ENCODE measurements at places on chromosomes 6 and 20.
A peak's percentile ranks its signal among the peaks of the same experiment; 100 is the strongest.

DNA sequence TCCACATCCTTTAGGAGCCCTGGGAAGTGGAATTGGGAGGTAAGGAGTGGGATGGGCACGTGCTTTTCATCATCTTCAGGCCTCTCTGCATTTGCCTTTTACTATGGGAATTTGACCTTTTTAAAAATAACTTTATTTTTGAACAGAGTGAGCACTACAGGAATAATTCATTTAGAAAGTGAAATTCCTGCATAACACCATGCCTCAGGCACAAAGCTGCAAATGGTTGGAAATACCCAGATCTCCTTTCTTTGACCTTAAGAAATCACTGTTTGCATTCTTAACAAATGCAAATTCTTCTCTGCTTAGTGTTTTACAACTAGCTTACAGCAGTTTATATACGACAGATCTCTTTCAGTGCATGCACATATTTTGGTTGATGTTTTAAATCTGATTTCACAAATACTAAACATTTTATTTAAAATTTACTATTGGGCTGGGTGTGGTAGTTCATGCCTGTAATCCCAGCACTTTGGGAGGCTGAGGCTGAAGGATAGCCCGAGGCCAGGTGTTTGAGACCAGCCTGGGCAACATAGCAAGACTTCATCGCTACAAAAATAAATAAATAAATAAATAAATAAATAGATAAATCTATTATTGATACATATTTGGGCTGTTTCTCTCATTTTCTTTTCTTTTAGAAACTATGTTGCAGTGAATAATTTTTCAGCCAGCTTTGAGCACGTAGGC, 24.5 kb downstream of the CST8 start:
- H3K27ac ChIP-seq: peak overlapping the region; percentile 22
- H3K36me3 ChIP-seq: peaks cover 20% of the 10 kb centered on the region
- peaks cover 48% of the 10 kb centered on the region for H3K4me1 ChIP-seq
- H3K27me3 ChIP-seq: peaks cover 17% of the 10 kb centered on the region
- no peak for DNase-seq

DNA sequence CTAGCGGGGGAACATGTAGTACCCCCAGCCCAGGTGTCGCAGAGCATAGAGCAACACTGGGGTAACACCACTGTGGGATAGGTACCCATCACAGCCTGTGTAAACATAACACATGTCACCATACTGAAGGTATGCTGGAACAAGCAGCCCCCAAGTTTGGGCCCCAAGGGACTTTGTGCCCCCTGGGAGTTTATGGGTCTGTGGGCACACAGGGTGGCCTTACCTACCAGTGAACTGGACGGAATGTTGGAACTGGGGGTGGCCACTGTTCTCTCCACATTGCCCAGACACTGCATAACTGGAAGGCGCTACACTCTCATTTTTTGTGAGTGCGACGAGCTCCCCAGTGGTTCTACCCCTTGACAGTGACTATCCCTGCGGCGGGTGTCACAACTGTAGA, 28.5 kb downstream of the HDDC2 start:
- H3K27ac ChIP-seq: no peak overlapping the region
- no peaks in the 10 kb centered on the region for H3K4me1 ChIP-seq
- H3K36me3 ChIP-seq: peaks cover 18% of the 10 kb centered on the region
- no peak overlapping the region for H3K4me3 ChIP-seq

DNA sequence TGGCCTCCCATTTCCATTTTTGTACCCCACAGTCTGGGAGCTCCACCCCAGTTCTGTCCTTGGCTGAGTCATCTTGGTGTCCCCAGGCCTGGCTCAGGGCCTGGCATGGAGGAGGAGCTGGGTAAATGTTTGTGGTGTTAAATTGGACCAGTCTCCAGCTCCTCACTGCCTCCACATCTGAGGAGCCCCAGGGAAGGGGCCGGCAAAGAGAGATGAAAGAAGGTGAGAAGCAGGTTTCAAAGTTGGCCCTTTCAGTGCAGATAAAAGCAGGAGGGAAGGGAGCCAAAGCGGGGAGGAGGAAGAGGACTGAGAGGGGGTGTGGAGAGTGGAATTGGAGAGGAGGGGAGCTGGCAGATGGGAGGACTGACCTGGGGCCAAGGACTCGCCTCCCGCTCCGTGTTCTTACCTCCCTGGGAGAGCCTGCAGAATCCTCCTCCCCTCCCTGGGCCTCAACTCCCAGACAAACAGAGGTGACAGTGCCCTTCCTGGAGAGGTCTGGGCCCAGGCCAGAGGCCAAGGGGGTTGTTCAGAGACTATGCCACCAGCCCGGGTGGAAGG, 89.0 kb downstream of the CD40 start:
- H3K36me3 ChIP-seq: no peaks in the 10 kb centered on the region
- no peak overlapping the region for H3K4me3 ChIP-seq
- H3K4me1 ChIP-seq: peaks cover 22% of the 10 kb centered on the region
- H3K27ac ChIP-seq: no peak overlapping the region
- no peaks in the 10 kb centered on the region for H3K27me3 ChIP-seq
- DNase-seq: no peak

DNA sequence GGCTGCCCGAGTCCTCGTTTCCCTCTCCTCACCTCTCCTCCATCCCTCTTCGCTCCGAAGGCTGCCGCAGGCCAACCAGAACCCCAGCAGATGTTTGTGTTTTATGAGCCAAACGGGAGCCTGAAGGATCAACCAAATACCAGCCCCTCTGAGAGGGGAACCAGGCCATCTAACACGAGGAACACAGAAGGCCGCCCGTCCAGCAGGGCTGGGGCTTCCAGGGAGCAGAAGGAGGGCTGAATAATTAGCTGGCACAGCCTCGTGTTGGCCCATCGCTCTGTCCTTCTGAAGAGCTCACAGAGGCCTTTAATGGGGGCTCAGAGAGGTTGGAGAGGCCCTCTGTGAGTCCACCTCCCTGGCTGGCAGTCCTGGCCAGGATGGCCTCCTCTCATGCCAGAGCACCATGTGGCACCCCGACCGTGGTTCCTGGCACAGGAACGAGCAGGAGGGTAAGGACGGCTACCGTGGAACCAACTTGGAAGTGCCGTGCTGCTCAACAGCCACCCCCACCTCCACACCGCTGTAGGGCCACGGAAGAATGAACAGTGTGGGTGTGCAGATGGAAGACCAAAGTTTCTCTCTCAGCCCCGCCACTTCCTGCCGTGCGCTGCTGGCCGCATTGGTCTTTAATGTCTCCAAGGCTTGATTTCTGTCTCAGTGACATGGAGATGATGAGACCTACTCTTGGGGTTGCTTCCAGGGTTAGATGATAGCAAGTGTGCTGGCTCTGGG, 155.2 kb downstream of the SCML4 start:
- H3K4me3 ChIP-seq: no peak overlapping the region
- H3K27me3 ChIP-seq: no peaks in the 10 kb centered on the region
- H3K36me3 ChIP-seq: no peaks in the 10 kb centered on the region
- no peak for DNase-seq
- peaks cover 47% of the 10 kb centered on the region for H3K4me1 ChIP-seq
- no peak overlapping the region for H3K27ac ChIP-seq

GRCh38 chr6:118580585-118581419, 32.7 kb downstream of the PLN start:
- H3K4me1 ChIP-seq: peaks cover 20% of the 10 kb centered on the region
- H3K27ac ChIP-seq: peak overlapping the region; percentile 89
- H3K4me3 ChIP-seq: no peak overlapping the region
- H3K27me3 ChIP-seq: no peaks in the 10 kb centered on the region
- H3K36me3 ChIP-seq: peaks cover 46% of the 10 kb centered on the region
- DNase-seq: peak; percentile 26

DNA sequence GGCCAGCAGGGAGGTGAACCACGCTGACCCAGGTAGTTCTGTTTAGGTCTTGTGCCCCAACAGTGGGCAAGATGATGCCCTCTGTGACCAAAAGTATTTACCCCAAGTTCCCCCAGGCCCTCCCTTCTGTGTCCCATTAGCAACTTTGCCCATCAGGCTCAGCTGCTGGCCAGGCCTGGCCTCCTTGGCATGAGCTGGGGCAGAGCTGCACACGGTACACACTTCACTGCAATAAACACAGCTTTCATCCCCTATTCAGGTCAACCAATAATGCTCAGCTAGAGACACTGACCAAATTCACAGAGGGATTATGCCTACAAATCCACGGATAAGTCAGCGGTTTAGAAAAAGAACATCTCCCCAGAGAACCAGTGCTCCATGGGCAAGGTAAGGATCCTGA, 103.7 kb downstream of the SLC23A2 start:
- H3K27me3 ChIP-seq: no peaks in the 10 kb centered on the region
- no peak for DNase-seq
- peaks cover 8% of the 10 kb centered on the region for H3K36me3 ChIP-seq
- no peak overlapping the region for H3K27ac ChIP-seq
- H3K4me1 ChIP-seq: peaks cover 26% of the 10 kb centered on the region

DNA sequence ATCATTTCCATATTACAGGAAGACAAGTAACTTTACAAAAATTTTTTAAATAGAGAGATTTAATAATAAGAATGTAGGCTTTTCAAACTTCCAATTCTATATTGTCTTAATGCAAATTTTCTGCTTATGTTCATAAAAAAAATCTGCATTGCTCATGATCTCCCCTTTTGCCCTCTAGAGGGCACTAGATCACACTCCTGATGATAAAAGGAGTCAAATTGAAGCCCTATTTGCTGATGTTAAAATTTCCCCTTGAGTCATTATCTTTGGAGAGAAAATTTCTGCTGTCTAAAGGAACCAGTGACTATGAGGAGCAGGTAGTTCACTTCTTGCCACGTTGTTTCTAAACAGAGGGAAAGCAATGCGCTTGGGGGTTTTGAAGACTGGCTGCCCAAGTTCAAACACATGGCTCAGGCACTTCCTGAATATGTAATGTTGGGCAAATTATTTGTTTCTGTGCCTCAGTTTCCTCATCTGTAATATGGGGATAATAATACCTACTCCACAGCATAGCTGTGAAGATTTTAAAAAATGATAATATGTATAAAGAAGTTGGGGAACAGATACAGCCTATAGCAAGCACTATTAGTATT, 874.2 kb downstream of the TFAP2A start:
- peaks cover 2% of the 10 kb centered on the region for H3K4me1 ChIP-seq
- DNase-seq: no peak
- H3K27me3 ChIP-seq: no peaks in the 10 kb centered on the region

DNA sequence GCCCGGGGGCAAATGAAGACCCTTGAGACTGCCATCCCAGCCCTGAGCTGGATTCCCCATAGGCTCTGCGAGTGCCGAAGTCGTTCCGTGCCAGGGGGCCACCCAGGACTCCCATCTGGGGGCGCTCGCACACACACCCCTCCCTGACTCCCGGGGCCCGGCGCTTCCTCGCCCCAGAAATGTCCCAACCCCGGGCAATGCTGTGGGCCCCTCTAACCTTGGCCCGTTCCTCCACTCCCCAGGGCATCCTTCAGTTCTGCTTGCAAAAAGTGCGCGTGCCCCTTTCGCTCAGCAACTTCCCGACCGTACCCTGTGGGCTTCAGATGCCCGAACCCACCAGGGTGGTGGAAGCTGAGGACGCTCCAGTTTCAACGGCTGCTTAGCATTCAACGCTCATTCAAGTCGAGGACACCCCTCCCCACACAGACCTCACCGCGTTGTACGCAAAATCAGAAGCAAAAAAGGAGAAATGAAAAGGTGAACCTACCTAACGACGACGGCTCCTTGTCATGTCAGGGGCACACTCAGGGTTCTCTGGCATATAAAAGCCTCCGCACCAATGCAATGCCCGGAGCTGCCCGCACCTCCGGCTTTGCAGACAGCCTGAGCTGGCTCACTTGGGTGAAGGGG, 25.3 kb downstream of the RIPOR2 start:
- peak; percentile 55 for DNase-seq
- H3K4me3 ChIP-seq: peak overlapping the region; percentile 78
- H3K36me3 ChIP-seq: no peaks in the 10 kb centered on the region
- H3K27me3 ChIP-seq: peaks cover 51% of the 10 kb centered on the region
- peaks cover 34% of the 10 kb centered on the region for H3K4me1 ChIP-seq

DNA sequence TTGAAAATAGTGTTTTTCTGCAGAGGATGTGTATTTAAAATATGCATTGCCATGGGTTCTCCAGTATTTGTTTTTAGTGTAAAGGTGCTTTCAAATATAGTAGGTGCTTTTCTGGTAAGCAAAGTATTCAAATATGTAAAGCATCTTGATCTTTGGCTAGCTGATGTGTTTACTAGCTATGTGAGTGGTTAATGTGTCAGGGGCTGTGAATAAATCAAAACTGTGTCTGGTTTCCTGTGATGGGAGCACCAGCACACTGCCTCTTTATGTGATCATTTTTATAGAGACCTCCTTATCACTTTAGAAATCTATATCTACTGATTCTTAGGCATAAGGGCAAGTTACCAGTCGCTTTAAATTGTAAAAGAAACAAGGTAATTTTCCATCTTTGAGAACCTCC, 388.9 kb upstream of the MAN1A1 start:
- H3K4me1 ChIP-seq: no peaks in the 10 kb centered on the region
- H3K27me3 ChIP-seq: no peaks in the 10 kb centered on the region
- H3K4me3 ChIP-seq: no peak overlapping the region
- H3K27ac ChIP-seq: no peak overlapping the region
- H3K36me3 ChIP-seq: no peaks in the 10 kb centered on the region
- DNase-seq: no peak

GRCh38 chr6:154491567-154492470, 18.7 kb downstream of the CNKSR3 start:
- no peak overlapping the region for H3K4me3 ChIP-seq
- no peaks in the 10 kb centered on the region for H3K36me3 ChIP-seq
- H3K4me1 ChIP-seq: no peaks in the 10 kb centered on the region
- no peaks in the 10 kb centered on the region for H3K27me3 ChIP-seq

GRCh38 chr6:144899161-144899560, 614.0 kb downstream of the UTRN start:
- H3K4me3 ChIP-seq: no peak overlapping the region
- no peak for DNase-seq
- no peak overlapping the region for H3K27ac ChIP-seq
- peaks cover 32% of the 10 kb centered on the region for H3K27me3 ChIP-seq

- peaks cover 3% of the 10 kb centered on the region for H3K36me3 ChIP-seq
- H3K4me3 ChIP-seq: no peak overlapping the region
- H3K4me1 ChIP-seq: peaks cover 28% of the 10 kb centered on the region
- peaks cover 4% of the 10 kb centered on the region for H3K27me3 ChIP-seq
- no peak overlapping the region for H3K27ac ChIP-seq
Observed at GRCh38 chr6:157527471-157527907, 146.5 kb downstream of the ZDHHC14 start.

GRCh38 chr20:19008497-19008896, 194.9 kb downstream of the SCP2D1 start:
- no peak for DNase-seq
- no peak overlapping the region for H3K4me3 ChIP-seq
- no peaks in the 10 kb centered on the region for H3K36me3 ChIP-seq
- no peaks in the 10 kb centered on the region for H3K27me3 ChIP-seq
- no peak overlapping the region for H3K27ac ChIP-seq

- no peak overlapping the region for H3K4me3 ChIP-seq
- no peak for DNase-seq
- H3K36me3 ChIP-seq: no peaks in the 10 kb centered on the region
- peaks cover 13% of the 10 kb centered on the region for H3K4me1 ChIP-seq
- no peak overlapping the region for H3K27ac ChIP-seq
- H3K27me3 ChIP-seq: peaks cover 4% of the 10 kb centered on the region
Observed at GRCh38 chr20:46142124-46142523, 24.0 kb downstream of the CD40 start.

DNA sequence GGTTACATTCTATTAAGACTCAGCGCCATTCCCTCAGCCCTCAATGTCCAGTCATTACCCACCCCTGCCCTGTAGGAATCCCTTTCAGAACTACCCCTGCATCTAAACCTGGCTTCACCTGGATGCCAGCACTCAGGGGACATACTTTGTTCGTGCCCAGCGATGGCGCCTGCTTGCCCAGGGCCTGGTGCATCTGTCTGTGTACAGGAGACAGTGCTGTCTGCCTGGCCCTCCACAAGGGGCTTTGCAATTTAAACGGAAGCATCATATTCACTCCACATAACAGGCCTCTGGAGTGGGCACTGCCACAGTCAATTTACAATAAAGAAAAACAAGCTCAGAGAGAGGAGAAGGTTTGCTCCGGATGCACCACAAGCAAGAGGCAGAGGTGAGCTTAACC, 4.6 kb downstream of the RSPO4 start:
- no peak overlapping the region for H3K27ac ChIP-seq
- no peaks in the 10 kb centered on the region for H3K36me3 ChIP-seq
- H3K27me3 ChIP-seq: peaks cover 25% of the 10 kb centered on the region
- no peak for DNase-seq
- no peak overlapping the region for H3K4me3 ChIP-seq
